HuH-7 (cell line): ENCODE measurements at places on chromosomes 16 and 17.
A peak's percentile ranks its signal among the peaks of the same experiment; 100 is the strongest.

DNA sequence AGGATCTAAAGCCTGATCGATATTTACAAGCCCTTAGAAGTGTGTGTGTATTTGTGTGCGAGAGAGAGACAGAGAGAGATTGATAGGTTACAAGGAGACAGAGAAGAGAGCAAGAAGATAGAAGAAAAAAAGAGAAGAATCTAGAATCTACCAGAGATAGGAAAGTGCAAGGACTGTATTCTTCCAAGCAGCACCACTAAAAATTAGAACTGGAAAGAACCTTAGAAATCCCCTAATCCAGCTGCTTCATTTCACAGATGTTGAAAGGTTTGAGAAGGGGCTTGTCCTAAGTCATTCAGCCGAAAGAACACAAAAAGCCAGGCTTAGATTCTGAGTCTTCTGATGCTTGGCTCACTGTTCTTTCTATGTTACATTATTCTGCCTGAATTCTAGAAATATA lies 92.2 kb downstream of the HS3ST3A1 start:
- no peak for DNase-seq

- no peak for DNase-seq
These were observed 3.1 kb downstream of the MT1E start for GRCh38 chr16:56628486-56629350.

GRCh38 chr16:72094266-72094610 lies 591 bp downstream of the DHX38 start:
- no peak for DNase-seq

DNA sequence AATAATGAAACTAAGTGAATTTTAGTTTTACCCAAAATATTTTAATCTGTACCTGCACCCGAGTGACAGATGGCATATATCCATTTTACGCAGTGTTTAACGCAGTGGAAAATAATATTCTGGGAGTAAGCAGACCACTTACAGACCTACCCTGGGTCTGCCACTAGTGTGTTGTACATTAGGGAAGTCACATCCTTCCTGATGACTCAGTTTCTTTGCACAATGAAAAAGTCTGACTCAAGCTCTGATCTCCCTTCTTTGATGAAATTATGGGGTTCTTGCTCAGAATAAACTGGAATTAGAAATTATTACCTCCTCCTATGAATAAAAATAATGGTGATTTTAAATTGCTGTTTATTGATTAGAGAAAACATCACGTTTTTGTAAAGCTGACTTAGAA lies 123.2 kb upstream of the AXIN2 start:
- no peak for DNase-seq

DNA sequence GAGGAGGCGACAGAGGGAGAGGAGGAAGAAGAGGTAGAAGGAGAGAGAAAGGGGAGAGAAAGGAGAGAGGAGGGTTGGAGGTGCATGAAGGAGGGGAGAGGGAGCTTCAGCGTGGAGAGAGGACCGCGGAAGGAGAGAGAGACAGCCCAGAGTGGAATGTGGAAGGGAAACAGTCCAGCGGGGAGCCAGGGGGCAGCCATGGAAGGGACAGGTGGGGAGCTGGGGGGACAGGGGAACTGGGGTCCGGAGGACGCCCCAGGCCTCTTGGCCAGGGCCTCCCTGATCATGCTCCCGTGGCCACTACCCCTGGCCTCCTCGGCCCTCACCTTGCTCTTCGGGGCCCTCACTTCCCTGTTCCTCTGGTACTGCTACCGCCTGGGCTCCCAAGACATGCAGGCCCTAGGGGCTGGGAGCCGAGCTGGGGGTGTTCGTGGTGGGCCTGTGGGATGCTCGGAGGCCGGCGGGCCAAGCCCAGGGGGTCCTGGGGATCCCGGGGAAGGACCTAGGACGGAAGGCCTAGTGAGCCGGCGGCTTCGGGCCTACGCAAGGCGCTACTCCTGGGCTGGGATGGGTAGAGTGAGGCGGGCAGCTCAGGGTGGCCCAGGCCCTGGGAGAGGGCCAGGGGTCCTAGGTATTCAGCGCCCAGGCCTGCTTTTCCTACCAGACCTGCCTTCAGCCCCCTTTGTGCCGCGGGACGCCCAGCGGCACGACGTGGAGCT lies 759 bp downstream of the ASPHD1 start:
- DNase-seq: no peak

DNA sequence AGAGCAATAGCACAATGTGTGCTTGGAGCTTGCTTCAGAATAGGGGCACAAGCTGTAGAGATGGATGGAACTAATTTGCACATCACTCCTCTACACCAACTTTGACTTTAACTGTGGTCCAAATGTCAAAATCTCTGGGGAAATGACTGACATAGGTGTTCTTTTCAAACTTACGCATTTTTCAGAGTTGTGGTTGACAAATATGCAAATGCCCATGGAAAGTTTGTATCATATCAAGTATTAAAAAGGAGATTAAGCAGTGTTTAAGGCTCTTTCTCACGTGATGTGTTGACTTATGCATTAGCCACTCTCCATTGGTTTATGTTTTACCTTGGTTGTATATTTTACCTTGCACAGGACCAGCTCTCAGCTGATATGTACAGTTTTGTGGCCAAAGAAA lies 77.1 kb downstream of the ELAC2 start:
- DNase-seq: no peak

GRCh38 chr16:78988361-78988969 lies 612.1 kb downstream of the MAF start:
- DNase-seq: peak; percentile 52

DNA sequence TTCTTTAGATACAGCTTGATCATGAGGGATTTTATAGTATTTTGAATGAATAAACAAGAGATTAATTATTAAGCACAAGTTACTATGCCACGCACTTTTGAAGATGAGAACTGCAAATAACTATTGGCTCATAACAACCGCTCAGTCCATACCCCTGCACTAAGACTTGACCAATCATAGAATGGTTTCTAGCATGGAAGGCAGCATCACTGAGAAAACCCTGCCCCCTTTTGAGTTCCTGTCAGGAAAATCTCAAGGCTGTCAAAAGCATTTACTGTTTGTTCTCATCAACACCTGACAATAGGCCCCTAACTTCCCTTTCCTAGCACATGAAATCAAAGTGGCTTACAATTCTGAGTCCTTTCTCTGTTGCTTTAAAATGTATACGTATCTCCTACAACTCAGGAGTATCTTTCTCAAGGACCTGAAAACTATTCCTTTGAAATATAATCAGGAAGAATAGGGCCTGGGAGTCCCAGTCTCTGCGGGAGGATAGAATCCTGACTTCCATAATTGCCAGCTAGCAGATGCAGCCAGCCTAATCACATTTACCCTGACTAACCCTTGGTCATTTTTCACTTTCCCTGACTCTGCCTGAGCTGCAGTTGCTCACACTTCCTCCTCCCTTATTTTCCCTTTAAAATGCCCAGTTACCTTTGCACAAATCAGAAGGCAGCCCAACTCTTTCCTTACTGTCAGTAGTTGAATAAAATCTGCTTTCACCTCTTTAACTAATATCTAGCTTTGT lies 9.1 kb upstream of the MMD start:
- no peak for DNase-seq

GRCh38 chr17:71260366-71260940 lies 860.4 kb upstream of the SOX9 start:
- DNase-seq: no peak

DNA sequence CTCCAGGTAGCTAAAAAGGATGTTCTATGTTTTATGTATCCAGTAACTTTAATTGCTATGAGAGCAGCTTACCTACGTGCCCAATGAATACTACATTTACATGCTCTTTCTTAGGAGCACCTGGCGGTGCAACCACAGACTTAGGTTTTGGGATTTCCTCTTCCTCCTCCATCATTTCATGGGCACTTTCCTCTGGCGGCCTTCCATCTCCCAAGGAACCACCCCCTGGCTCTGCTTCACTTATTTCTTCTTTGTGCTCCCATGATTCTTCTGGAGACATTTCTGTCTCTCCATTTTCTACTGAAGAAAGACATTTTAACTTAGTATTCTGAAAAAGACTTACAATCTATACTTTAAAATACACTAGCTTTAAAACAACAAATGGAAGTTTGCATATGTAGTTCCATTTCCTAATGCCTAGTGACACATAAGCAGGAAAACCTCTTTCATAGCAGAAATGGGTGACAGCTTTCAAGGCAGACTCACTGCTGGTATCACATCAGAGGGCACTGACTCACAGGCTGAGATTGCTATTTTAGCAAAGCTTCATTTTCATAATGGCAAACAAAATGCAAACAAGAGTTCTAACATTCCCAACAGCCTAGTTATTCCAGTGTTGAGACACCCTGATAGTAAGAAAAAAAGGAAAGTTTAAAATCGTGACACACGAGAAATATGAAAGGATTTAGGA lies 19.1 kb downstream of the GSPT1 start:
- DNase-seq: no peak

- DNase-seq: no peak
These were observed 22.3 kb downstream of the ADGRG5 start for GRCh38 chr16:57564571-57565270.

DNA sequence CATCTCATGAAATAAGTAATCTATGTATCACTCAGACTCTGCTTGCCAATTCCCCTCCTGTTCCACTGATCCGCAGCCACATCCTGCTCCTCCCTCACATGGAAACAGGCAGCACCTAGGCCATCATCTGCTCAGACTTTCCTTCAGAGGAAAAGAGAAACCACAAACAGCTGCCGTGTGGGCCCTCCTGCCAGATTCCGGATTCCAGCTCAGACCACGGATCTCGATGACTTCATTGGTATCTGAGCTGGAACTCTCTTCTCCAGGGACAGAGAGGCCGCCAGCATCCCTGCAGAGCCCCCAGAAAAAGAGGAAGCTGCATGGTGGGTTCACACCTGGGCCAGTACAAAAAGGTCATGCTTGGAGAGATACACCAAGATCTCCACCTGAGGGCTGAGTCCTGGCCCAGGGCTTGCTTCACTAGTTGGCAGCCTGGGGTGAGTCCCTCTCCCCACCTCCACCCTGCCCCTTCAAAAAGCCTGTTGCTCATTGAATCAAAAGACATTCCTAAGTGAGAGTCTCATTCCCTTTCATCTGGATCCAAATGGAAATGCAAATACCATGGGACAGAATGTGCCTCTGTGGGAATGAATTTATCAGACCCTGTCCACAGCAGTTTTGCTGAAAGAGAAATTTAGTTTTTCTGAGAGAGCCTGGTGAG lies 47.2 kb downstream of the HOXB1 start:
- no peak for DNase-seq
